ENCODE measurements at places on chromosomes 2 and 18. TPM values are rescaled to one million over a fixed set of nuclear protein-coding genes. Genes with fewer than 3 reads are reported as not detected.

Gene TBR1
- polyA plus RNA-seq: not detected

Gene ITGB6
- polyA plus RNA-seq: 10.6 TPM

Gene TMEM214
- 35.2 TPM for polyA plus RNA-seq

Gene GPR39
- 0.65 TPM for polyA plus RNA-seq

Gene TRABD2A
- polyA plus RNA-seq: 0.08 TPM

Gene IAH1
- polyA plus RNA-seq: 42.2 TPM

Gene NEU4
- not detected for polyA plus RNA-seq

Gene EGR4
- not detected for polyA plus RNA-seq

Gene LINC00305
- polyA plus RNA-seq: not detected

Gene CCDC102B
- 0.94 TPM for polyA plus RNA-seq

Gene MC2R
- not detected for polyA plus RNA-seq

Gene EFEMP1
- 19.1 TPM for polyA plus RNA-seq

Measured in esophagus (tissue), 2 donors.